Activated CD4-positive, CD25-positive, alpha-beta regulatory T cell treated with anti-CD3 and anti-CD28 coated beads, Interleukin-2, amount 50 U/mL, for 16 hours (primary cell): ENCODE measurements at places on chromosomes 13 and 19.

DNA sequence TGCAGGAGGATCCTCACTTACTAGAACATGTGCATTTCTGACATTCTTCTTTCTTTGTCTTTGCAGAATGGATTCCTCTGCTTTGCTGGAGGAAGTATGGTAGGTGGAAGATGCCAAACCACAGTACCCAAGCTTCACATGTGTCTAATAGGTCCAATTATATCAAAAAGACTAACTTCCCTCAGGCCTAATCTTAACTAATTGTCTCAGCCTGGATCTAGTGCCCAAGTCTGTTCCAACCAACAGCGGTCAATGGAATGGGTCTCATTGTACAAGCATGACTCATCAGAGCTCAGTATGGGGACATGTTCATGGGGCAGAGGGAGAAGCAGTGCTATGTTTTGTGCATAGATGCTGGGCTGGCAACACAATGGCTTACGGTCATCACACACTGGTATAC lies 81.6 kb upstream of the CSNK1A1L start:
- DNase-seq: no peak

GRCh38 chr19:38684078-38684861 lies 36.8 kb downstream of the ACTN4 start:
- DNase-seq: peak; percentile 19

GRCh38 chr19:12930002-12930645 lies 3.4 kb downstream of the FARSA start:
- DNase-seq: no peak

DNA sequence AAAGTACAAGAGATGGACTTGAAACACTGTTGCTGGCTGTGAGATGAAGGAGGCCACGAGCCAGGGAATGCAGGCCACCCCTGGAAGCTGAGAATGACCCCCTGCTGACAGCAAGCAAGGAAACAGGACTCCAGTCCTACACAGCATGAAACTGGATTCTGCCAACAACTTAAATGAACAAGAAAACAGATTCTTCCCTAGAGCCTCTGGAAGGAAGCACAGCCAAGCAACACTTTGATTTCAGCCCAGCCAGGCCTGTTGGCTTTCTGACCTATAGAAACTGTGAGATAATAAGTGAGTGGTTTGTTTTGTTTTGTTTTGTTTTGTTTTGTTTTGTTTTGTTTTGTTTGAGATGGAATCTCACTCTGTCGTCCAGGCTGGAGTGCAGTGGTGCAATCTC lies 105.3 kb upstream of the CACNA1A start:
- DNase-seq: no peak

DNA sequence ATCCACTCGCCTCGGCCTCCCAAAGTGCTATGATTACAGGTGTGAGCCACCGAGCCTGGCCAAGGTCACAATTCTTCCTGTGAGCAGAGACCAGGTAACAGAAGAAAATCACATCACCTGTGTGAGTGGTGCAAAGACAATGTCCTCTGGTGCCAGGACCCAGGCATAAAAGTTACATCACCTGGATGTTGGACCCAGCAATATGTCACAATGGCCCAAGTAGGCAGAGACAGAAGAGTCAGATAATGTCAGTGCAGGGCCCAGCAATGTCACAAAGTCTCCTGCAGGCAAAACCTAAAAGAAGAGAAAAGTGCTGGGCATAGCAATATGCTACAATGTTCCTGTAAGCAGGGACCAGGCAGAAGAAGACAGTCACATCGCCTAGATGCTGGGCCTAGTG lies 5.5 kb upstream of the ZNF724 start:
- DNase-seq: no peak

- DNase-seq: no peak
These were observed at the start of gene SLC7A10 for GRCh38 chr19:33225458-33225926. Gene SLC7A10, minus strand, starts transcription at chr19:33225850. Its CDS starts 147 bp downstream, at chr19:33225703.
